ENCODE measurements at places on chromosomes 6 and 20. TPM values are rescaled to one million over a fixed set of nuclear protein-coding genes. Genes with fewer than 3 reads are reported as not detected.

Gene CNBD2
- total RNA-seq: 2.5 TPM

Gene GSTA3
- total RNA-seq: not detected

Gene SLC22A2
- not detected for total RNA-seq

Gene PEX3
- 10.9 TPM for total RNA-seq
